ENCODE measurements at places on chromosomes 2 and 18. TPM values are rescaled to one million over a fixed set of nuclear protein-coding genes. Genes with fewer than 3 reads are reported as not detected.
A peak's percentile ranks its signal among the peaks of the same experiment; 100 is the strongest.

The FMNL2 gene
- total RNA-seq, result 100.0 TPM

The STON1 gene
- total RNA-seq, result 12.7 TPM

DNA sequence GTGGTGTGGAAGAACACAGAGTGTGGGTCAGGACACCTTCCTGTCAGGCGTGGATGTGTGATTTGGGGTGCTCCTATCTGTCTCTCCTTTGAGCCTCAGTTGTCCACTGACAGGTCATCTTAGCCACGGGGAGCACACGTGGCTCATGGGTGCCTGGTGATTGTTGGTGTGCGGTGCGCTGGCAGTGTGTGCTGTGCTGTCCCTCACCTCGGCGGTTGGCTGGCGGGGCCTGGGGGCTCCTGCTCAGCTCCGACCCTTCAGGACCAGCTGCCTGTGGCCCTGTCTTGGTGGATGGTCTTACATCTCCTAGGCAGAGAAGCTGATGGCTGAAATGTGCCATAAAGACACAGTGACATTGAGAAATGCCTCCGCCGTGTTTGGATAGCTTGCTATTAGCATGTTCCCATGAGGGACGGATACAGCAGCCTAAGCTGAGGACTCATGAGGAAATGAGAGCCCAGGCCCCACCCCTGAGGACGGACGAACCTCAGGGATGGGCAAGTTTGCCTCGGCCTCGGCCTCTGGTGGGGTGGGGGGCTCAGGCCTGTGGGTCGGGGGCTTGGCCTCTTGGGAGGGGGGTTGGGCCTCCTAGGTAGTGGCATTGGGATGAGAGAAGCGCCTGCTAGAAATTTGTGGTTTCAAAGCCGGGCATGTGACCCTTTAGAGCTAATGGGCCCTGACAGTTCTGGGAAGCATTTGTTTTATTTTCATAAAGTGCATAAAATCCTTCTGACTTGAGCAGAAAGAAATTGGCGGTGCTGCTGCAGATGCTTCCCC is 20.3 kb upstream of the ASB1 start:
- DNase-seq, result peak; percentile 18
- no peaks in the 10 kb centered on the region for H3K4me1 ChIP-seq

- H3K27ac ChIP-seq, result peak overlapping the region; percentile 19
- peaks cover 95% of the 10 kb centered on the region for H3K4me1 ChIP-seq
- no peaks in the 10 kb centered on the region for H3K36me3 ChIP-seq
- peak; percentile 66 for DNase-seq
These were observed 16.4 kb downstream of the CRIM1 start for GRCh38 chr2:36371928-36372391.

DNA sequence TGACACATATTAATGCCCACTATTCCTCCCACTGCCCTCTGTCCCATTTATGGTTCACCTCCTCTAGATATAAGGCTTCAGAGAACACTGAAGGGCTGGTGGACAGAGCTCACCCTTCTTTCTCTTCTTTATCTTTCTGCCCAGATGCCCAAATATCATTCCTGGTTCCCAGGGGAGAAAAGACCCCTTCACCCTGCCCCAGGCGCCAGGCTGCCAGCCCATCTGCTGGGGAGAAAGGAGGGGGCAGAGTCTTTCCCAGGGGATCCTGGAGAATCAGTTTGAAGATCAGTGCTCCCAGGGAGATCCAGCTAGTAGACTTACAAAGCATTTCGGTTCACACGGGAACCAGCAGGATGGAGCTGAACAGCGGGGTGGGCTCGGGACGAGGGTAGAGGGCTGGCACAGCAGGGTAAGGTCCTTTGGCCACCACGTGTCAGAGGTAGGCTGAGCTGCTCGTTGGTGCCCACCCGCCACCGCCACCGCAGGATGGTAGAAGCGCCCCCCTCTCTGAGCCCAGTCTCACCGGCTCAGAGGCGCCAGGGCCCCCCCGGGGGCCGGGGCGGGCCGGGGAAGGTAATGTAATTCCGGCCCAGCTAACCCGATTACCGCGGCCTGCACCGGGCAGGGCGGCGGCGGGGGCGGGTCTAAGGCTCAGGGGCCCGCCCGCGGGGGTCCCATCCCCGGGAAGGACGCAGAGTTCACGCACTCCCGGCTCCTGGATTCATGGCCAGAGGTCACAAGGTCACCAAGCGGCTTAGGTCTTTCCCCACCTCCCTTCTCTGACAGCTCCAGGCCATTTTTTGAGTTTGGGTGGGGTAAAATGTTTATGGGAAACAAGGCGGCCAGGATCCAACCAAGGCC is 1.3 kb upstream of the TLX2 start:
- H3K36me3 ChIP-seq, result no peaks in the 10 kb centered on the region
- H3K4me3 ChIP-seq, result no peak overlapping the region
- H3K27ac ChIP-seq, result no peak overlapping the region
- DNase-seq, result no peak
- H3K4me1 ChIP-seq, result peaks cover 45% of the 10 kb centered on the region

GRCh38 chr18:79609841-79610281 is 69.7 kb upstream of the CTDP1 start:
- DNase-seq, result no peak
- H3K4me3 ChIP-seq, result no peak overlapping the region
- no peak overlapping the region for H3K27ac ChIP-seq
- no peaks in the 10 kb centered on the region for H3K36me3 ChIP-seq
- H3K27me3 ChIP-seq, result no peaks in the 10 kb centered on the region
